Activated T-cell treated with anti-CD3 and anti-CD28 coated beads for 1 hour (primary cell): ENCODE measurements at places on chromosomes 4 and X.

DNA sequence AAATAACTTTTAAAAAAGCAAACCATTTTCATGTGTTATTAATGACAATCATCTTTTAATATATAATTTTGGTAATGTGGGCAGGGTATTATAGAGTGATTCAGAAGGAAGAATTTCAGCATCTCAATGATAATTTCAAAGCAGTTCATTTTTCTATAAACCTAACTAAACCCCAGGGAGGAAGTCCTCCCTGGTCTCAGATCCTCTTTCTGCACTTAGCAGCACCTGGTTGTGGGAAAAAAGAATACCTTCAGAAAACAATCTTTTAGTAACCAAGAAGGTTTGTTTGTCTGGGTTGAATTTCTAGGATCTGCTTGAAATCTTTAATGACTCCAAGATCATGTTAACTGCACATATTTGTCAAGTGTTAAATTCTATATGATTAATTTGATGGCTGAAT lies 29.9 kb downstream of the DKK2 start:
- no peak for DNase-seq

DNA sequence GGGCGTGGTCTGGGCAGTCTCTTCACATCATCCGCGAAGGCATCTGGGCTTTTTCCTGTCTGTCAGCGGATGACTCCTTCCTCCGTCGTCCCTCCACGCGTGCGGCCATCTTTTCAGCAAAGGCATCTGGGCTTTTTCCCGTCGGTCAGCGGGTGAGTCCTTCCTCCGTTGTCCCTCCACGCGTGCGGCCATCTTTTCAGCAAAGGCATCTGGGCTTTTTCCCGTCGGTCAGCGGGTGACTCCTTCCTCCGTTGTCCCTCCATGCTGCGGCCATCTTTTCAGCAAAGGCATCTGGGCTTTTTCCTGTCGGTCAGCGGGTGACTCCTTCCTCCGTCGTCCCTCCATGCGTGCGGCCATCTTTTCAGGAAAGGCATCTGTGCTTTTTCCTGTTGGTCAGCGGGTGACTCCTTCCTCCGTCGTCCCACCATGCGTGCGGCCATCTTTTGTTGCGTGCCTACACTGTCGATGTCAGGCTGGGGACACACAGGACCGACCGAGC lies 12.3 kb upstream of the TMEM271 start:
- DNase-seq = no peak

DNA sequence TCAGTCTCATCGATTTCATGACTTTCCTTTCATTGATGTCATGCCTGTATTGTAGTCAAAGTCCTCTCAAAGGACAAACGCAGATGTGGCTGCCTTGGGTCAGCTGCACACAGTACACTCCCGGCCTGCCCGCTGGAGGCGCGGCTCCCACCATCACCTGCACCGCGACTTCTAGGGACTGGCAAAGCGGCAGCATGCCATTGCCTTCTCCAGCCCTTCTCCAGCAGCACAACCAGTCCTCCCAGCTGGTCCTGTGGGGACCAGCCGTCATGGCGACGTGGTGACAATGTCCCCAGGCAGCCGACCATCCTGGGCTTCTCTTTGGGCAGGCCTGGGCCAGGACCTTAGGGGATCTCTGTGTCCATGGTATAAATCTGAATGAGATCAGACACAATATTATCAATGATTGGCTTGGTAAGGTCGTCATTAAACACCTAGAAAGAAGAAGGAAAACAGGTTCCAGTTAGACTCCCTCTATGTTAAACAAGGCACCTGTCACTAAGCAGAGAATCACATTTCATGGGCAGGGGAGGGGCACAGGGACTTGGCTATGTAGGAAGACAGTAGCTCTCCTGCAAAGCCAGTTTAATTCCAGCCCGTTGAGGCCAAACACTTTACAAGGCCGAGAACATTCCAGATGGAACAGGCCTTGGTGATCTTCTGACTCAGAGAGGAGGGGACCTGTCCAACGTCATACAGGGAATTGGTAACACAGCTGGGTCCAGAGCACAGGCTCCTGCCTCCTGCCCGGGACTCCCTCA lies 10.7 kb downstream of the CCNQ start:
- no peak for DNase-seq

- DNase-seq = no peak
Measured at GRCh38 chrX:109732017-109732801, 848 bp downstream of the ACSL4 start.

- DNase-seq = no peak
Measured at GRCh38 chr4:155944516-155944915, 9.2 kb downstream of the CTSO start.

GRCh38 chrX:31225819-31226218 lies 154.0 kb upstream of the FTHL17 start:
- no peak for DNase-seq

DNA sequence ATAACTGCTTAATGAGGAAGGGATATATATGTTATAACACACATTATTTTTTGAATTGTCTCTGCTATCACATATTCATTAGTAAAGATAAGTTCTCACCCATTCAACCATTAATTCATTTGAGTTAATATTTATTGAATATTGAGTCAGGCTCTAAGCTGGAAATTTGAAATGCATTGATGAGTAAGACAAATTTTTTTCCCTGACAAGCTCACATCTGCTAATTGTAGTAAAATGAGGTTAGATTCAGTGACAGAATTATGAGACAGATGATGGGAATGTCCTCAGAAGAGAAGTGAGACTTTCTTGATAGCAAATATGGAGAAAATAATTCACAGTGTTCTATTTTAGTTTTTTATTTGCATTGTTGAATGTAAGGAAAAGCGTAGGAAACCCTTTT lies 194.3 kb downstream of the SLC4A4 start:
- no peak for DNase-seq

GRCh38 chrX:125210146-125210545 lies 109.5 kb upstream of the TEX13C start:
- no peak for DNase-seq

DNA sequence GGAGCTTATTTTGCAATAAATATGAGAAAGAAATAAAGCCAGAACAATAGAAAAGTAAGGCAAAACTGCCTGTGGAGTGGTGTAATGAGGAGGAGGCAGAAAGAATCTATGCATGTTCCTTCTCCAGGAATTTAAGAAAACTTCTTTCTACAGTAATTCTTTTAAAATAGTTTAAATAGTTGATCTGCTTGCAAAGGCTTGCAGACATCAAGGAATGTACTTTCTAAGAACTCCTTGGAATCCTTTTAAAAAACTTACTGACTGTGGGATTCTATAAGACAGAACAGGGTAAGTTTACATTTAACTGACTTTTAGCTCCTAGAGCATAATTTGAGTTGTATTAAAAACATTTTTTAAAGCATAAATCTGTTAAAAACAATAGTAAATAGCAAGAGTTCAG lies 63.2 kb upstream of the ALB start:
- DNase-seq = no peak

- no peak for DNase-seq
Measured at GRCh38 chrX:125954236-125954635, 211.9 kb downstream of the DCAF12L2 start.

- DNase-seq = no peak
Measured at GRCh38 chrX:134013092-134013497, 27.7 kb upstream of the GPC3 start.

DNA sequence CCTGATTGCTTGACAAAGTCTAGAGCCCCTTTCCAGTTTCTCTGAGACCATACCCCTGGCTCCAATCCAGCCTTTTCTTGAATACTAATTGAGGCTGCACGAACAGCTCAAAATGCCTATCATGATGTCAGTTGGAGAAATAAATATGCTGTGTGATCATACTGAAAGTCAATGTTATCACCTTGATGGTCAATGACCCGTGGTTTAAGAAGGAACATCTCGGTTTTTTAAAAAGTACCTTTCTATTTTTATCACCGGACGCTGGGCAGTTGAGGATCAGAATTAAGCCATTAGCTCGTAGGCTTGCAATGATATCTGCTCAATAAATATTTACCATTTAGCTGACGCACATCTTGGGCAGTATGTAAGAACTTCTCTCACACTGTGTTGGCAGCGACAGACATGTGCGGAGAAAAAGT lies 852 bp upstream of the WDR44 start:
- DNase-seq = no peak

DNA sequence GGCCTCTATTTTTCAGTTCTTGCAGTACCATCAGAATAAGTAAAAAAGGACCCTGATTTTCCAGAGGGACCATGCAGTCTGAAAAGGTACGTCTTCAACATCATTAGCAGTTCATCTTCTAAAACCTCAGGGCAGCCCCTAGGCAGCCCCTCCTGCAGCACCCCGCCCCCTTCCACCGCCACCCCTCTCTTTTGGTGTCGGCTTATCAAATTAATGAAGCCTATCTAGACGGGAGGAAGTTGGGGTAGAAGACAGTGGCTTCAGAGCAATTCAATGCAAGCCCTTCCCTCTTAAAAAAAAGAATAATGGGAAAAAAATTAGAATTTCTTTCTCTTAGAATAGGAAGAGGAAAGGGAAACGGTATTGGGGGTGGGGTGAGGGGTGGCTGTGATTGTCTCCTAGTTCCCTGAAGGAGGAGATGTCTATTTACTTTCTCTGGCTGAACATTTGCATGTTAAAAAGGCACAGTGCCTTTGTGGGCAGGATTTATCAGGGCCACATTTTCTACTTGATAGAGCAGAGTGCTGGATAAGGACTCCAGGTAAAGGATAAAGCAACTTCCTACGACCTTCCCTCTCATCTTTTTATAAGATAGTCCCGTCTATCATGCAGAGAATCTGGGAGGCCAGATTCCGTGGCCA lies 159.4 kb downstream of the MGST2 start:
- DNase-seq = no peak

DNA sequence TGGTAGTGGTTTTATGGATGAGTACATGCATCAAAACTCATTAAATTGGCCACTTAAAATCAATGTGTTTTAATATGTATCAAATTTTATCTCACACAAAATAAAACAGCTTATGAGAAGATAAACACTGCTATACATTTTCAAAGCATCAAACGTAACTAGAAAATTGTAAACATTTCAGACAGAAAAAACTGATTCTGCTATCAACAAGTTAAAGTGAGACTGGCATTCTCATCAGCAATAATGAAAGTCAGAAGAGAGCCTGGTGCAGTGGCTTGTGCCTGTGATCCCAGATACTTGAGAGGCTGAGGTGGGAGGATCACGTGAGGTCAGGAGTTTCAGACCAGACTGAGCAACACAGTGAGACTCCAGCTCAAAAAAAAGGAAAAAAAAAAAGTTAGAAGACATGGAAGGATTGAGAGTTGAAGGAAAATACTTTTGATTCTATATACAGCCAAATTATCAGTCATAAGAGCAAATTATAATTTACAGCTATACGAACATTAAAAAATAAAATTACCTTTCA lies 2.9 kb downstream of the TBCK start:
- DNase-seq = no peak

DNA sequence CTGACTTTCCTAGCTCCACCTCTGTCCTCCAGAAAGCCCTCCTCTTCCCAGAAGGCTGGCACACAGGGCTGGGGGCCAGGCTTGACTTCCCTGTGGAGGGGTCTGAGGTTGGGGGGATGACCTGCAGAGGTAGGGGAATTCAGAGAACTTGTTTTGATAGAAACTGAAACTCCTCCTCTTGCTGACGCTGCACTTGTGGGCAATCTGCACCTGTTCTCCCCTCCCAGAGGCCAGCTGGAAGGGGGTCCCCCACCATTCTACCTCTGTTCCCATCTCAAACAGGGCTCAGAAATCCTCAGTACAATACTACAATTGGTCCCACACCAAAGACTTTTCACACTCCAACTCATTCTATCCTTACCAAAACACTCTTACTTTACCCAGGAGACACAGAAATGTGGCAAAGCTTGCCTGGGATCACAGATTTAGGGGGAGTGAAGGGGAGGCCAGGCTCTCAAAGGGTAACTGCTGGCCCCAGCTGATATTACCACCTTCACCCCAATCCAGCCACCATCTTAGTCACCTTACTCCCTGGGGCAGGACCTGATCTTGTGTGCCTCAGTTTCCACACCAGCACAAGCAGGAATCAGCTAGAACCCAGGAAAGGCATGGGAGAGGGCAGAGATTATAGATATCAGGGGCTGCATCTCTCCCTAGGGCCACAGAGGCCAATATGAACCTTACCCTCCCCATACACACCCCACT lies 18.5 kb downstream of the OTUD5 start:
- no peak for DNase-seq

- no peak for DNase-seq
Measured at GRCh38 chrX:22746081-22746480, 253.7 kb upstream of the DDX53 start.
